ENCODE measurements at places on chromosomes 16 and 17.
A peak's percentile ranks its signal among the peaks of the same experiment; 100 is the strongest.

DNA sequence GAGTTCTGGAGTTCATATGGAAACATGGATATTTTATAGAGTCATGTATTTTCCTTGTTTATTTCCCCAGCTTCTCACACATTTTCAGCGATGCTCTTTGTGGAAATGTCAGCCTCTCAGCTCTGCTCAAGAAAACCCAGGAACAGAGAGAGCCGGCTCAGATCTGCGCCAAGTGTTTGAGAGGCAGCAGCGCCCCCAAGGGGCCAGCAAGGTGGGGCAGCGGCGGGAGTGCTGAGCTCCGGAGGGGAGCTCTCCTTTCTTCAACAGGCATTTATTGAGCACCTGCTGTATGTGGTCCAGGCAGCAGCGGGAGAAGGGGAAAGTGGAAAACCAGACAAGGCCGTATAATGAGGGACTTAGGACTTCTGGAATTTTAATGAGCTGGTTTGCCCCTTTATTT lies 421.1 kb upstream of the C16orf82 start:
- H3K27me3 ChIP-seq, result peaks cover 3% of the 10 kb centered on the region
- peaks cover 5% of the 10 kb centered on the region for H3K4me1 ChIP-seq
- H3K4me3 ChIP-seq, result no peak overlapping the region
- no peaks in the 10 kb centered on the region for H3K36me3 ChIP-seq
- DNase-seq, result peak; percentile 9

DNA sequence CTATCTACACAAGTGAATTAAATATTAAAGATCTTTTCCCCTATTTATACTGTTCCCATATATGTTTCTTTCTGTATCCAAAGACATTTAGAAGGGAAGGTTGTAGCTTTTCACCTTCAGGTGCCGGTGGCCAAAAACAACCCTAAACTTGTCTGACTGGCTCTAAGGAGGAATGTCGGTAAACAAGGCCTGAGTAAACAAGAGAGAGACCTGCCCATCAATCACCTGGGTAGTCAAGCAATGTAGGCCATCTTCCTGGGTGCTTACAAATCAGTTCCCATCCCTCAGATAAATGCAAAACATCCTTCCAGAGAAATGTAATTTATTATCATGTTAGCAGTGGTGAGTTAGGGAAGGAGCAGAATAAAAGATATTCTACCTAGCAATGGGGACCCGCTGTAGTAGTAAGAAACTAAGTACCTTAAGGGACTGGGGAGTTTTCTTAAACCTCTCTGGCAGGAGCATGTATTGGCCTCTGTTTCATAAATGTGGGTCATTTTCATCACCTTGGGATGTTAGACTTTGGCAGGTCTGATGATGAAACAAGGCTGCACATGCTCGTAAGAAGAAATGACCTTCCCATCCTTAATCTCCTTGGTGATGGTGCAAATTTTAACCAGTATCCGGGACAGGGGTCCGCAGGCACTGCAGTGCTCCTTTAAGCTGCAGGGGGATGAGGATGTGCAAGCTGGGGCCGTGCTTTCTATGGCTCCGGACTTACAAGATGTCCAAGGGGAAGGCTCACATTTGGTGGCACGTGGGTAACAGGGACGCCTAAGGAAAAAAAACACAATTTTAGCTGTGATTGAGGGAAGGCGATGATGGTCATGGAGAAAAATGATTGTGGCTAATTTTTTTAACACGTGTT lies 8.4 kb downstream of the KRT39 start:
- no peaks in the 10 kb centered on the region for H3K4me1 ChIP-seq
- H3K27ac ChIP-seq, result no peak overlapping the region
- H3K36me3 ChIP-seq, result no peaks in the 10 kb centered on the region
- peaks cover 23% of the 10 kb centered on the region for H3K27me3 ChIP-seq
- no peak overlapping the region for H3K4me3 ChIP-seq

GRCh38 chr17:44548376-44549230 lies 8.7 kb upstream of the FZD2 start:
- H3K36me3 ChIP-seq, result no peaks in the 10 kb centered on the region
- H3K4me3 ChIP-seq, result no peak overlapping the region
- no peak for DNase-seq
- H3K4me1 ChIP-seq, result no peaks in the 10 kb centered on the region
- no peak overlapping the region for H3K27ac ChIP-seq

GRCh38 chr17:1186214-1186820 lies 6.5 kb upstream of the ABR start:
- no peaks in the 10 kb centered on the region for H3K4me1 ChIP-seq
- no peaks in the 10 kb centered on the region for H3K27me3 ChIP-seq
- H3K27ac ChIP-seq, result no peak overlapping the region
- H3K4me3 ChIP-seq, result no peak overlapping the region
- DNase-seq, result no peak

DNA sequence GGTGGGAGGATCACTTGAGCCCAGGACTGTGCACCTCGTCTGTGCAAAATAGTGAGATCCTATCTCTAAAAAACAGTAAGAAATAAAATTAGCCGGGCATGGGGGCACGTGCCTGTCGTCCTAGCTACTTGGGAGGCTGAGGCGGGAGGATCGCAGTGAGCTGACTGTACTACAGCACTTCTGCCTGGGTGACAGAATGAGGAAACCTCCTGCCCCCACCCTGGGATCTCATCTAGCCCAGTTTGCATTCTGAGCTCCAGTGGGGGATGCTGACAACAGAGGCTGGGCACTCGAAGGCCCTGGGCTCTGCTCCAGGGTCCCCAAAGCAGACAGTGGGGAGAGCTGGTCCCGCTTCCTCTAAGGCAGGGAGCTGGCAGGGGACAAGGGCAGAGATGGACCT lies 7.1 kb downstream of the NAGPA start:
- H3K4me1 ChIP-seq, result no peaks in the 10 kb centered on the region
- H3K27me3 ChIP-seq, result no peaks in the 10 kb centered on the region
- H3K36me3 ChIP-seq, result peaks cover 4% of the 10 kb centered on the region
- DNase-seq, result no peak

- peaks cover 68% of the 10 kb centered on the region for H3K4me1 ChIP-seq
- H3K27me3 ChIP-seq, result no peaks in the 10 kb centered on the region
- peak; percentile 21 for DNase-seq
- peaks cover 76% of the 10 kb centered on the region for H3K36me3 ChIP-seq
- no peak overlapping the region for H3K27ac ChIP-seq
- H3K4me3 ChIP-seq, result no peak overlapping the region
Observed at GRCh38 chr17:50141745-50142110, 8.7 kb downstream of the PPP1R9B start.

- peaks cover 25% of the 10 kb centered on the region for H3K36me3 ChIP-seq
- DNase-seq, result no peak
- H3K4me3 ChIP-seq, result peak overlapping the region; percentile 89
- no peaks in the 10 kb centered on the region for H3K27me3 ChIP-seq
- peaks cover 68% of the 10 kb centered on the region for H3K4me1 ChIP-seq
Observed at GRCh38 chr17:57984936-57985674, 2.9 kb downstream of the VEZF1 start.

- H3K27me3 ChIP-seq, result no peaks in the 10 kb centered on the region
- no peaks in the 10 kb centered on the region for H3K4me1 ChIP-seq
- no peaks in the 10 kb centered on the region for H3K36me3 ChIP-seq
- DNase-seq, result no peak
- no peak overlapping the region for H3K4me3 ChIP-seq
- no peak overlapping the region for H3K27ac ChIP-seq
Observed at GRCh38 chr17:60540460-60540859, 14.4 kb upstream of the APPBP2 start.

GRCh38 chr17:46818316-46818928 lies at the start of gene WNT3:
WNT3 (minus strand) TSS chr17:46818692; CDS start chr17:46818597, 95 bp downstream.
- H3K4me3 ChIP-seq, result no peak within 1 kb of the TSS
- DNase-seq, result peak; percentile 70
- peaks cover 30% of the 10 kb centered on the region for H3K4me1 ChIP-seq
- no peak within 1 kb of the TSS for H3K27ac ChIP-seq
- H3K36me3 ChIP-seq, result no peaks in the 10 kb centered on the region

GRCh38 chr17:69949973-69950695 lies 124.9 kb upstream of the KCNJ16 start:
- no peaks in the 10 kb centered on the region for H3K27me3 ChIP-seq
- DNase-seq, result no peak
- no peak overlapping the region for H3K27ac ChIP-seq
- no peaks in the 10 kb centered on the region for H3K36me3 ChIP-seq
- no peak overlapping the region for H3K4me3 ChIP-seq

- peak; percentile 6 for DNase-seq
- H3K36me3 ChIP-seq, result no peaks in the 10 kb centered on the region
- H3K4me1 ChIP-seq, result peaks cover 17% of the 10 kb centered on the region
- peak overlapping the region; percentile 52 for H3K4me3 ChIP-seq
- H3K27me3 ChIP-seq, result no peaks in the 10 kb centered on the region
Observed at GRCh38 chr16:72482695-72483094, 310.7 kb upstream of the PMFBP1 start.

GRCh38 chr17:74042744-74043486 lies 160.6 kb upstream of the RPL38 start:
- no peaks in the 10 kb centered on the region for H3K4me1 ChIP-seq
- H3K27me3 ChIP-seq, result no peaks in the 10 kb centered on the region
- H3K27ac ChIP-seq, result no peak overlapping the region
- peak; percentile 3 for DNase-seq

DNA sequence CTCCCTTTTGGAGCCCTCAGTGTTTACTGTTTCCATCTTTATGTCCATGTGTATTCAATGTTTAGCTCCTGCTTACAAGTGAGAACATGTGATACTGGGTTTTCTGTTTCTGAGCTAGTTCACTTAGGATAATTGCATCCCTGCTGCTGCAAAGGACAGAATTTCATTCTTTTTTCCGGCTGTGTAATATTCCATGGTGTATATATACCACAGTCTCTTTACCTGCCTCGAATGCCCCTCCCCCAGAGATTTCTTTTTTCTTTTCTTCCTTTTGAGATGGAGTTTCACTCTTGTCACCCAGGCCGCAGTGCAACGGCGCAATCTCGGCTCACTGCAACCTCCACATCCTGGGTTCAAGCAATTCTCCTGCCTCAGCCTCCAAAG lies 60.9 kb downstream of the RMI2 start:
- H3K4me1 ChIP-seq, result no peaks in the 10 kb centered on the region
- no peaks in the 10 kb centered on the region for H3K36me3 ChIP-seq
- no peaks in the 10 kb centered on the region for H3K27me3 ChIP-seq
- no peak overlapping the region for H3K27ac ChIP-seq
- no peak for DNase-seq
- H3K4me3 ChIP-seq, result no peak overlapping the region
